ENCODE measurements at places on chromosomes 7 and 10. TPM values are rescaled to one million over a fixed set of nuclear protein-coding genes. Genes with fewer than 3 reads are reported as not detected.
A peak's percentile ranks its signal among the peaks of the same experiment; 100 is the strongest.

MUC12 gene
- total RNA-seq = not detected

HYAL4 gene
- not detected for total RNA-seq

- peak; percentile 84 for DNase-seq
Observed at GRCh38 chr10:33114451-33114952, 156.5 kb upstream of the ITGB1 start.

DNA sequence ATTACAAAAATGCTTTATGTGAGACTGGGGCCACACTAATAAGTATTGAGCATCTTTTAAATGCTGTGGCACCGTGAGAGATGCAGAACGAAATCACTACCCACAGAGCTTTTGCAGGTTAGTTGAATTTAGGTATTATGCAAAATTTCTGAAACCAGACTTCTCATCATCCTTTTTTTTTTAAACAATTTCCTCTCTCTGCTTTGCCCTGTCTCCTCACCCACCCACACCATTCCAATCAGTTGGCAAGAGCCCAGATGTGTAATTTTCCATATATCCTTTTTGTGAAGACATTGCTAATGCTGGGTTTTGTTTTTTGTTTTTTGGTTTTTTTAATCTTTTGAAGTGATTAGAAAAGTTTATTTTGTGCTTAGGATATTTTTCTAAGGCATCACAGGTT is 1.1 kb downstream of the YAE1 start:
- DNase-seq = no peak

DNA sequence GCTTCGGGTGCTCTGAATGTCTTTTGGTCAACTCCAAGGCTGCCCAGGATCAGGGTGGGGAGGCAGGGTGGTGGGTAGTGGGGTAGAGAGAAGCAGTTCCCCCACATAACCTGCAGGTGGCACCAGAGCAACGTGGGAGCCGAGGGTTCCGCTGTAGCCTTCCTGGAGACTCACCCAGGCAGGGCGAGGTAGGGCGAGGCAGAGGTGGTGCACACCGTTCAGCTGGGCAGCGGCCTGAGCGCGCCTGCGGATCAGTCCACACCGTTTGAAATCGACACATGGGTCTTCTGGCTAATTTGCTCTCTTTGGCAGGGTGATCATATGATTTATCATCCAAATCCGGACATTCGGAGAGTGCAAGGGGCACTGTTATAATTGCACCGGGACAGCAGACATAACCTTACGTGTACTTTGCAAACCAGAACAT is 41.4 kb upstream of the MAP3K8 start:
- peak; percentile 74 for DNase-seq

- DNase-seq = no peak
Observed at GRCh38 chr7:129872054-129872453, 80.7 kb downstream of the UBE2H start.

DNA sequence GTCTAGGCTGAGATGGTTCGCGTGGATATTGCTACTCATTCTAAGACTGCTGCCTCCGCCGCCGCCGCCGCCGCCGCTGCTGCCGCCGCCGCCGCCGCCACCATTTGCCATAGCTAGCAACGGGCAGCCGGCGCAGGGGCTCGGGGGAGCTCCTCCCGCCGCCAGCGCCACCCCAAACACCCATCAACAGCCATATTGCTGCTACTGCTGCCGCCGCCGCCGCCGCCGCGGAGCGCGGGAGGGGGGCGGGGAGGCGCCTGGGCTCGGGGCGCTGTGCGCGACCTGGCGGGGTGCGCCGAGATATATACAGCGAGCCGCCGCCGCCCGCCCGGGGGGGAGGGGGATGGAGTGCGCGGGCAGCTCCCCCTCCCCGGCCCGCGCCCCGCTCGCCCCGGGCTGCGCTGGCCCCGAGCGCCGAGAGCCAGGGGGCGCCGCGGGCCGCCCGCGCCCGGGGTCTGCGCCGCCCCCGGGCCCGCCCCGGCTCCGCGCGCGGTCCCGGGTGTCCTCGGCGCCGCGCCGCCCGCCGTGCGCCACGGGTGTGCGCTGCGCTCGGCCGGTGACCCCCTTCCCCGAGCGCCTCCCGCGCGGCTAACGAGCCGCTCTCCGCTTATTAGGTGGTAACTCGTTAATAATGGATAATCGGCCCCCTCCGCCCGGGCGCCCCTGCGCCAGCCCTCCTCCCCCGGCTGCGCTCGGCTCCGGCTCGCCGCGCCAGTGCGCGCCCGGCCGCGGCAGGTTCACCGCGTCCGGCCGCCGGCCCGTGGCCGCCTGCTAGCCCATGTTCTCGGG is at the start of gene KCNMA1:
Gene KCNMA1, minus strand, starts transcription at position 277 of the 789 bp plus-strand sequence.
- no peak for DNase-seq

DNA sequence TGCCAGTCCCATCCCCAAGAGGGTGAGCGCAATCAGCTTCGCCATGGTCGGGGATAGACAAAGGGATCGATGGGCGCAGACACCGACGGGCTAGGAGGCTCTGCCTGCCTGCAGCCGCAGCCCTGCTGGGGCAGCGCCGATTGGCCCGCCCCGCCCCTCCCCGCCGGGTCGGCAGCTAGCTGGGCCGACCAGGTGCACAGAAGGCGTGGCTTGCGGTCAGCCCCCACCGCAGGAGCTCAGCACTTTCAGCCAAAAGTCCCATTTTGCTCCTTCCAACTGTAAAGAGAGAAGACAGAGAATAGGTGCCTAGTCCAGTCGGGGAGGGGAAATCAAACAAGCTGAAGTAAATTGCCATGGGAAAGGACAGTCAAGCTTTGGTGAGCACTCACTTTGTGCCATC is at the start of gene PON1:
Gene PON1, minus strand, starts transcription at position 102 of the 400 bp plus-strand sequence. Its CDS starts 57 bp downstream, at position 45.
- DNase-seq = no peak

DNA sequence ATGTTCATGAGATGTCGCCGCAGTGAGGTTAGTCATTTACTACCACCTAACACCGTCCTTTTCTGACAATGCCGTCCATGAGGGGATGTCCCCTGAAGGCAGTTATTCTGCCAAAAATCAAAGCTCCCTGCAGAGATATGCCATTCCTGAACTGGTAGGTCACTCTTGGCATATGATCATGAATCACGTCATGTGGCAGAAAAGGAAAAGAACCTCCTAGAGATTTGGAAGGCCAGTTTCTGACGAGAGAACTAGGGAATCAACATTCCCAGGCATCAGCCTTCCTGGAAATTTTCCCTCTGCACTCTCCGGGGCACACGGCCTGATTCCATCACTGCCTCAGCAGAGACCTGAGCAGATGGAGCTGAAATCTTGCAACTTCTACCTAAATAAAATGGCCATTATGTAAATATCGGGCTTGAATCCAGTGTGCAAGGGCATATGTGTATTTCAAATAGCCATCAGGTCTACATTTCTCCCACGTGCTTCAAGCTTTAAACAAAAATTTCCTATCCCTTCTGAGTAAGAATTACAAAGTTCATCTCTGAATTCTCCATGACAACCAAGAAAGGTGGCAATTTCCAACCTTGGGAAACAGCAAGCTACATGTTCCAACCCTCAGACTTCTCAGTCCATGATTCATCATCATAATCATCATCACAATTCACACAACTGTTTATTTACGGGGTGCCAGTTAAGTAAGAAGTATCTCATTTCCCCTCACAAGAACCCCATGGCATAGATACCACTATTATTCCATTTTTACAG is 46.5 kb downstream of the AMPH start:
- DNase-seq = no peak
